Heart left ventricle (tissue), 16 donors: ENCODE measurements at places on chromosomes 13 and 19.

GRCh38 chr13:108444448-108444847, 174.9 kb downstream of the TNFSF13B start:
- no peak for DNase-seq

- DNase-seq = peak; percentile 63
Measured at GRCh38 chr13:113854238-113855011, 9.5 kb downstream of the GAS6 start.

- DNase-seq = no peak
Measured at GRCh38 chr13:68551701-68552522, 1321.8 kb upstream of the PCDH9 start.

DNA sequence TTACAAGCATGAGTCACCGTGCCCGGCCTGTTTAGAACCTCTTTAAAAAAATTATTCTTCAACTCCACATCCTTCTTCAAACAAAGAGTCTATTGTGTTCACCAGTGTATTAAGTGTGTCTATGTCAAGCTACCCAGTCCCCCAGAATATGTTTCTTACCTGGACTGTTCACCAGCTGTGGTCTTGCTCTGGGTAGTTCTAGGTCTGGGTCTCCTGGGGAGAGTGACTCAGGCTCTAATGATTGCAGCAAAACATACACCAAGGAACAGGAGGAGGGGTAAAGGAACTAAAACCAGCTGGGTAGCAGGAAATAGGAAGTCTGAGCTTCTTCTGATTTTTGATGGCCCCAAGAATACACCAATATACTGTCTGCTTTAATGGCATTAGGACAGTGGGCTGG, at the start of gene FPR1:
TSS of gene FPR1 (minus strand) at position 224 of the 400 bp plus-strand sequence. CDS start 4,884 bp downstream, outside the sequence.
- no peak for DNase-seq

GRCh38 chr13:90806016-90806615, 541.4 kb upstream of the MIR17HG start:
- DNase-seq = no peak

DNA sequence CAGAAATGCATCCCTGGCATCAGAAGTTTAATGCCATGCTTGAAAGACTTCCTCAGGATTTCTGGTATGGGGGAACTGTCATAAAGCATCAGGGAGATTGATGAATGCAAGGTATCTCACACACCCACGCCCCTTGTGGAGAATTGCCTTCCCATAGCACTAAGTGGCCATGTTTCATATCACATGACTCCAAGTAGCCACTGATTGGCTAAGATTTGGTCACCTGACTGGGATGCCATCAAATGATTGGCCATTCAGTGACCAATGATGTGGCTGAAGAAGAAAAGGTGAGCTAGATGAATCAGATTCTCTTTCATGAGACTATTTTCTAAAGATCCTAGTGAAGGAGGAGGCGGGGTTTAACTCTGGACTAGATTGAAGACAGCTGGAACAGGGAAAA, 7.3 kb downstream of the KLK8 start:
- DNase-seq = no peak

GRCh38 chr13:39870197-39870747, 214.8 kb downstream of the COG6 start:
- no peak for DNase-seq

GRCh38 chr19:38665950-38666662, 18.7 kb downstream of the ACTN4 start:
- peak; percentile 85 for DNase-seq

DNA sequence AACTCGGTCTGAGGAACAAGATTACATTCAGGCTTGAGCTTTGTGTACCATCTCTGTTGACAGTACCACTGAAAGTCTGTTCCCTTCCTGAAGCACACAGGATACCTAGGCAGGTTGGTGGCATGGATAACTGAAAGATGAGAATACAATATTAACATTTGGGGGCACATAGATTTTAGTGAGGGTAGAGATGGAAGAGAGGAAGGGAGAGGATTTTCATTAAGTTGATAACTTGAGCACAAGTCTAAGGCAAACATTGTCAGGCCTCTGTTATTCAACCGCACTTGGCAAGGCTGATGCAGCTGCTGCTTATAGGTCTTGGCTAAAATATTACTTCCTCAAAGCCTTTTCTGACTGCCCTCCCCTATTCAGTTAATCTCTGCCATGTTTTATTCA, 10.9 kb downstream of the MIR17HG start:
- DNase-seq = no peak
